ENCODE measurements at places on chromosomes 1 and 21.

GRCh38 chr21:45126204-45126626, 51.8 kb downstream of the ADARB1 start:
- DNase-seq, result no peak

- DNase-seq, result no peak
Measured at GRCh38 chr1:167784876-167785550, 63.2 kb downstream of the MPZL1 start.

GRCh38 chr1:84642774-84643173, 47.5 kb downstream of the SSX2IP start:
- DNase-seq, result no peak

GRCh38 chr1:175704621-175705020, 38.8 kb downstream of the TNR start:
- no peak for DNase-seq

DNA sequence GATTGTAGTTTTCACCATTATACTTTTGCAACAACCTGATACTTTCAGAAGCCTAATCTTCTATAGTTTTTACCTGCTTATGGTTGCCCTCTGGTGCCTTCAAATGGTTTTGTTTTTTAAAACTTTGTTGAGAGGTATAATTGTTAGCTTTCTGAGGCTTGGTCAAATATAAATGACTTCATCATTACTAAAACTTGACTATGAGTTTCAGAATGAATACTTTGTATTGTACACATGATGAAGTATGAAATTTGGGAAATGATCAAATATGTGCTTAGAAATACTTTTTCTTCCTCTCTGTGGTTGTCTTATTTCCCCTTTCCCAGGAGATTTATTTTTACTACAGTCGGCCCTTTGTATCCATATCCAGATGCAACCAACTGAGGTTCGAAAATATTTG, 151.8 kb upstream of the B3GALT2 start:
- DNase-seq, result peak; percentile 36

DNA sequence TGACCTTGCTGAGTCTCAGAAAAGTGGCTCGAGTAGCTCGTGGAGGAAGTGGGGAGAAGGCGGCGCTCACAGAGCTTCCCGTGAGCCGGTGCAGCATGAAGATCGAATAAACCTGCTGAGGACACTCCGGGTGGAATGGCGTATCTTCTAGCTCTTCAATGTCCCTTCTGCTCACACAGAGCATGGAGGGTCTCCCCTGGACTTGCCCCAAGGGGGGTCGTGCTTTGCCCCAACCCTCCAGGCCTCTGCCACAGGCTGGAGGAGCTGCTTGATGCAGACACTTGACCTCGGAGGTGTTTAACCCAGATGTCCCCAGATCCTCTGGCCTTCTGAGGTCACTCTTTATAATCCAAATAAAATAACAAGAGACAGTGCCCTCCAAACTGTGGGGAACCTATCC, 2.2 kb upstream of the KRTAP10-12 start:
- peak; percentile 31 for DNase-seq

DNA sequence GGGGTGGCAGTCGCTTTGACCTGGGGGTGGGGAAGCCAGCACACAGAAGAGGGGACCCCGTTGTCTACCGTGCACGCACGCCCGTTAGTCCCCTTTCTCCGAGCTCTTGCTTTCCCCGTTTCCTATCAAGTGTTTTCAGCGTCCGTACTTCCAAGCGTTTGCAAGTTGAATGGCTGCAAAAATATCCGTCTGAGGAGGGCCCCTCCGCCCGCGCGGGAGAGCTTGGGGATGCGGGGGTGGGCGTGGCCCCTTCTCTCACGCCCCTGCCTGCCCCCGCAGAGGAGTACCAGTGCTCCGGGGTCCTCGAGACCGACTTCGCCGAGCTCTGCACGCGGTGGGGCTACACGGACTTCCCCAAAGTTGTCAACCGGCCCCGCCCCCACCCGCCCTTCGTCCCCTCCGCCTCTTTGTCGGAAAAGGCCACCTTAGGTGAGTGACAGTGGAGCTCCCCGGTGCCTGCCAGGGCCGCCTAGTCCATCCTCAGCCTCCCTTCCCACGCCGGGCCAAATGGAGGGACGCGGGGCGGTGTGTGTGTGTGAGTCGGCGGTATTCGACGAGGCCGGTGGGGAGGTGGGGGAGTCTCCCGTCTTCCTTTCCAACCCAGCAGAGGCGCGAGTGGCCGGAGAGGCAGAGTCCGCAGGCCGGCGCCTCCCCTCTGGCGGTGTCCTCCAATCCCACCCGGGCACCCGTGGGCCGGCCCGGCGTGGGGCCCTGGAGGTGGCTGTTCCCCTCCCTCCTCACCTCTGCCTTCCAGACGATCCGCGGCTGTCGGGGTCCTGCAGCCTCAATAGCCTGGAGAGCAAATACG, 3.4 kb downstream of the LRRC71 start:
- DNase-seq, result no peak

- no peak for DNase-seq
Measured at GRCh38 chr1:29521811-29522580, 285.7 kb downstream of the PTPRU start.

Measured in RPMI8226 (cell line).